ENCODE measurements at places on chromosomes 2 and 18.

DNA sequence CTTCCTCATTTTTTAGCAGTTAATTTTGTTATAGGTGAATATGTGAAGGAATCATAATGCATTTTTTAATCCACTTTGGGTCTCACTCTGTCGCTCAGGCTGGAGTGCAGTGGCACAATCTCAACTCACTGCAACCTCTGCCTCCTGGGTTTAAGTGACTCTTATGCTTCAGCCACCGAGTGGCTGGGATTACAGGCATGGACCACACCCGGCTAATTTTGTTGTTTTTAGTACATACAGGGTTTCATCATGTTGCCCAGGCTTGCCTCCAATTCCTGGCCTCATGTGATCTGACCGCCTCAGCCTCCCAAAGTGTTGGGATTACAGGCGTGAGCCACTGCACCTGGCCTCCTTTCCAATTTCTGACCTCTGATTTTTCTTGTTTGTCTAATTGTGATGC lies 17.7 kb downstream of the SCYGR5 start:
- no peak for DNase-seq

DNA sequence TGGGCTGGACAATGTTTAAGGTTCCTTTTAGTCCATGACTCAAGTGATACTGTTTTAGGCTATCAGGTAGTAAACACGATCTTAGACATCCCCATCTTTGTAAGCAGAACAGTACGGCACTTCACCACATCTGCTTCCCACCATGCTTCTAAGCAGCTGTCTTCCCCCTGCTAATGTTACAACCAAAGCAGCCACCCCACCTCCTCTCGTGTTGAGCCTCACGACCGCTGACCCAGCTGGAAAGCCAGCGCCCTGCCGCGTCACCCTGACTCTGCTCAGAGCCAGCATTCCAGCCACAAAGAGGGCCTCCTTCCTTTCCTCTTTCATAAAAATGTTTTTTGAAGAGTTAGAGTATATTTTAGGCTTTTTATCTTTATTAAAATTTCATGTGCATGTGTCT lies 9.4 kb downstream of the MTERF4 start:
- no peak for DNase-seq

GRCh38 chr2:181240844-181241243 lies 216.3 kb upstream of the ITGA4 start:
- DNase-seq: no peak

DNA sequence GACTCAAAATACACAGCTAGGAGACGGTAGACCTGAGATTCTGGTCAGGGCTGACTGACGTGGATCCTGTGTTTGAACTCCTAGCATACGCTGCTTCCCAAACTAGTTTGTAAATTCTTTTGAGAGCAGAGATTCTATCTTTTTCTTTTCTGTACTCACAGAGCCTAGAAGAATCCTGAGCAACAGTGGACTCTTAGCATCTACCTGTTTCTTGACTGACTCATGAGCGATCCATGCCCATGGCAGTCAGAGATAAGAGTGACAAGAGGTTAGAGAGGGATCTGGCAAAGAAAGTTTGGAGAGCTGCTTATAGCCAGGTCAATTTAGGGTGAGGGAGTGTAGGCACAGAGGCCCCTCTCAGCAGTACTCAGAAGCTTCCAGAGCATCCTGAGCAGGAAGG lies 41.1 kb upstream of the PPP1CB start:
- DNase-seq: no peak

DNA sequence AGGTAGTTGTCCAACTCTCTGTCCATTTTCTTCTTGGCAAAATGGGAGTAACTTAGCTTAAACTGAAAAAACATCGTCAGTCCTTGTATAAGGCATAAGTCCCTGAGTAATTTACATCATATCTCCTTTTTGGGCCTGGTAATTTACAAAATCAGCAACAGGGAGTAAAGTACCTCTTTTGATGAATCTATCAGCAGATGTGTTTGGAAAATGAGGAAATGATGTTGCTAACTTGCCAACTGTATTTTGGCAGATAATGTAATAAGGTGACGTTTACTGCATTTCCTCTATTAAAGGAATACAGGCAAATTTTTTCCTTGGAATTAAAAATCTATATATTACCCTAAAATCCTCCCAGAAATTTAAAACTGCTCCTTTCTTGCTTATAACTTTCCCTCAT lies 29.2 kb downstream of the ANKRD44 start:
- DNase-seq: peak; percentile 73

DNA sequence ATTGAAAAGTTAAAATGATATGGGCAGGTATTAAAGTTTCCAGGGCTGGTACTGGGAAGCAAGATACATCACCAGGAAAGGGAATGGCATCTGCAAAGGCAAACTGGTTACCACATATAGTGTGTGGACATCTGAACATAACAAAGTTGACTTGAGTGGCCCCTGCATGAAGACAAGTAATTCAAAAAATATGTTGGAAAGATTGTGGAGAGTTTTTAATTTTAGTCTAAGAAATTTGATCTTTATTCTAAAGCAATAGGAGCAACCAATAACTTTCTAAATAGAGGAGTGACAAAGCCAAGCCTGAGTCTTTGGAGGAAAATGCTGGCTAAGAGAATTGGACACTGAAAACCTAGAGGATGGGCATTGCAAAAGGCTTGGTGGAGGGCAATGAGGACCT lies 278.2 kb downstream of the ALK start:
- no peak for DNase-seq

DNA sequence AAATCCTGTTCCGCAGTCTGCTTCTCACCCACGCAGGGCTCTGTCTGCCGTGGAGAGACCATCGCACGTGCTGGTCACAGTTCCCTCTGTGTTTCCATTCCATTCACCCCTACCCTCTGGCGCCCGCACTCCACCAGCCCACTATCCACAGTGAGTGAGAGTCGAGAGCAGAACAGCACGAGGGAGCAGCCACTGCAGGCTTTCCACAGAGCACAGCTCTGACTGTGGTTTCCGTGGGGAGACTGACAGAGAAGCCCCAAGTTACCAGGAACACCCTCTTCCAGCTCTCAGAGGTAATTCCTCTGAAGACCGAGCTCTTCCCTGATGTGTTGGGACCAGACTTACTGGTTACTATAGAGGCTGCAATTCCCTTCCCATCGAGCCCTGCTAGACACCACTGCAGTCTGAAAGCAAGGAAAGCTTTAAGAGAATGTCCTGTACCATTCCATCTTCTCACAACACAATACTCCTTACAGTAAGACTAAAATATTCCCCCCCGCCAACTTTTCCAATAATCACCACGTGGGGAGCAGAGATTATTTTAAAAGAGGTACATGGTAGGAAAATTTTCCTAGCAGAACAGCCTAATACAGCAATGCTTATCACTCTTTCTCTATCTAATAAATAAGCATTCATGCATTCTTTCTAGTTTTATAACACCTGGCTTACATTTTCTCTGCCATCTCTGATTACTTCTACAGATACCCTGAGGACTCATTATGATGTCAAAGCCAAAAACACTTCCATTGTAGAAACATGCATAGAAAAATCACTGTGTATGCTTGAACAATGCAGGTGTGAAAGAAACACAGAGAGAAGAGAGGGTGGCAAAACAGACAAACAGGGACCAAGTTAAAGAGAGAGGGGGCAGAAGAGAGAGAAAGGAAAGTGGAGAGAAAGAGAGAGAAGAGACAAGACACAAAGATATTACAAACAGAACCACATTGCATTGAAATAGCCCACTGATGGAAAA lies 4.7 kb downstream of the MYT1L start:
- DNase-seq: no peak

GRCh38 chr18:4106407-4107033 lies 348.6 kb downstream of the DLGAP1 start:
- peak; percentile 12 for DNase-seq

GRCh38 chr2:5690286-5690685 lies 1.9 kb upstream of the SOX11 start:
- DNase-seq: no peak

DNA sequence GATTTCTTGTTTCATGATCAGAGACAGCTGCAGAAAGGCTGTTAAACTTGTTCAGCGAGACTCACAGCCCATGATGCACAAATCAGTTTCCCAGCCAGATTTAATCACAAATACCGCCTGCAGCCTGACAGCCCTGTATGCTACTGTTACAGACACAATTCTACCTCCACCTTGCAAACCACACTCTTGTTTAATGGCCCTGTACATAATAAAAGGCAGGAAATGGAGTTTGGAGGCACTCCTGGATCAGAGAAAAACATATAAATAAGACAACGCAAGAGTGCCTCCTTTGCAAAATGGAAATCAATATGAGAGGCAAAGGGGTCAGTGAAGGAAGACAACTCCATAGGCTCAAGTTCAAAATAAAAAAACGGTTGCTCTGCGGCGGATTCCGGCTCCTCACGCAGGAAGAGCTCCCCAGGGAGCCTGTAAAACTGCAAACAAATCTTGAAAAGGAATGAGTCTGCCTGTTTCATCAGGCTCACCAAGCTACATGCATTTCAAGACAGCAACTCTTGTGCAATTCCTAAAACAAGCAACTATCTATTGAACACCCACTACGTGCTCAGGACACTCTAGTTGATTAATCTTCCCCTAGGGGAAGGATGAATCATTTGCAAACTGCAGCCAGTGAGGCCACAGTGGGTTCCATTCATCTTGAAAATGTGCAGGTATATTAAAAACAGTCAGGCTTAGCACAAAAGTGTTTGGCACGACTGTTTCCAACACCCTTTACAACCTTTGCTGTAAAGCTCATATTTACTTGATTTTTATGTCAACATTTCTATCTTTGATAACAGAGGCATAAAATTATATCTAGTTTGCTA lies 37.5 kb downstream of the TBC1D8 start:
- peak; percentile 92 for DNase-seq

Data from MV-4-11 (cell line).